ENCODE measurements at places on chromosomes 4 and X.

DNA sequence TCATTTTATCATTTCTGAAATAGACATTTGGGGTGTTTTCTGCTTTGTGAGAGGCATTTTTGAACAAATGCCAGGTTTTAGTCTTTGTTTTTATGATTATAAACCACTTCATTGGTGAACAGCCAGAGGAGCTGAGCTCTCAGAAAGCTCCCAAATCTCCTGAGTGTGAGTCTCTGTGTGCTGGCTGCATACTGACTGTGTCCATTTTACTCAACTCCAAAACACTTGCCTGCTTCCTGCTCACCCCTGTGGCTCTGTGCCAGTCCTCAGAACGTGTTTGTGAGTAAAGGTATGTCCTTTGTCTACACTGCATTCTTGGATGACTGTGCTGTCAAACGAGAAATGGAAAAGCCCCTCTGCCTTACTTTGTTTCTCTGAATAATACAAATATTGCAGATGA lies 5.4 kb upstream of the LRAT start:
- DNase-seq = no peak

- DNase-seq = no peak
These were observed 94.8 kb downstream of the ADGRL3 start for GRCh38 chr4:61294936-61295335.

GRCh38 chr4:100843910-100844309 lies 326.1 kb upstream of the EMCN start:
- DNase-seq = no peak

DNA sequence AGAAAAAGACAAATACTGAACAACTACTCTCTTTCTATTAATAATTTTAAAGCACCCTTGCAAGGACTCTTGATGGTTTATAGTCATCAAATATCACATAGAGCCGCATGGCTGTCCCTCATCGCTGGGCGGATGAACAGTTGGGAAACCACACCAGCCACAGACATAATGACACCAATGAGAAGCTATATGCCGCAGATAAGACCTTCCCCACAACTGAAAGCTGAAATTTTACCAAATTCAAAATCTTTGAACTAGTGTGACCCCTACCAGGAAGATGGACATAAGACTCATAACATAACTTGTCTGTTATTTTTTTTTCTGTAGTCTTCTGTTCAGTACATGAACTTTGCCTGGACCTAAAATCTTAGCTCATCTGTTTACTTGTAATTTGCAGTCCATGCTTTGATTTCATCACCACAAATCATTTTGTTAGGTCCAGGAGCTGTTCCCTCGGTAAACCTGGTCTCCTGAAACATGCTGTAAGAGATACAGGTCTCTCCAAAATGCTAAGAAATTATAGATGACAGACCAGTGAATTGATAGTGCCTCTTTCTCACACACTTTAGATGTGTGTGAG lies 157.3 kb upstream of the RAPGEF2 start:
- DNase-seq = no peak

- no peak for DNase-seq
These were observed 59.5 kb downstream of the CD38 start for GRCh38 chr4:15837591-15837990.

DNA sequence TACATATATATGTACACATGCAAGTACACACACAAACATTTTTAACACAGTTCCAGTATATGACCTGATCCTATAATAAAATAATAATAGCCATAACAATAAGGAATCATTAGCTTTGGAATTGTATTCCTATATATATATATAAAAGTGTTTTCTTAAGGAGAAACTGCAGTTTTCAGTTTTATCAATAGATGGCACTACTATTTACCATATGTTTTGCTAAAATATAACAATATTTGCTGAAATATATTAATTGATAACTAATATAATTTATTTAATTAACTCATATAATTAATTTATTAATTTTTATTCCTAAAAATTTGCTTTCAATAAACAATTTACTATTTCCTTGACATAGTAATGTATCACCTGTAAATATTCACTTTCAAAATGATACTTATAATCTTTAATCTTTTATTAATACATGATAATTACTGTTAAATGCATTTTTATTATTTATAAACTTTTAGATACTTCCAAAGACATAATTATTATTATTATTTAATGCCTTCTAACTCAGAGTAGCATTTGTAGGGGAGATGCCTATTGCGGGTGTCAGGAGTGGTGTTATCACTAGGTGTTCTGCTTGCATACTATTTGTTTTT lies 599.5 kb downstream of the FSTL5 start:
- DNase-seq = no peak

DNA sequence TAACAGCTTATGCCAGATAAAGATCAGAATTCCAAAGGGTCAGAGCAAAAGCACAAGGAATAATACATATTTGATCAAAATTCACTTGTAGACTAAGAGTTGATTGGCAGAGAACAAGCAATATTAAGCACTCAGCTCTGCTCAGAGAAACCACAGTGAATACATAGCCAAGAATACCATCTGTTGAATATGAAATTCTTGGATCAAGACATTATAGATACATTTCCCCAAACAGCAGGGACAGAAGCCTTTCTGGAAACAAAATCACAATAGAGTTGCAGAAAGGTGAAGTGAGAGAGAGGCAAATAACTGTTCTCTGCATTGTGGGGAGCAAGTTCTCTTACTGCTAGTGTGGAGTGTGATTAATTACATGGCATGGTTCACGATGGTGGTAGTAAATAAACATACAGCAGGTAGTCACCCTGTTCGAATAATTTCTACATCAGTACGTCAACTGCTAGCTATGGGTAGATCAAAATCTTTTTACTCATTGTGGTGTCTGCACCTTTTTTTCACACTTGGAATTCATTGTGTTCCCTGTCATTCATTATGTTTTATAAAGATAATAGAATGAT lies 366.7 kb downstream of the PCDH7 start:
- no peak for DNase-seq

GRCh38 chr4:41426539-41426938 lies 111.4 kb upstream of the LIMCH1 start:
- no peak for DNase-seq

- no peak for DNase-seq
These were observed 75.9 kb downstream of the PAQR3 start for GRCh38 chr4:78863254-78863869.

- no peak for DNase-seq
These were observed 172.5 kb upstream of the GATB start for GRCh38 chr4:151933122-151933827.

DNA sequence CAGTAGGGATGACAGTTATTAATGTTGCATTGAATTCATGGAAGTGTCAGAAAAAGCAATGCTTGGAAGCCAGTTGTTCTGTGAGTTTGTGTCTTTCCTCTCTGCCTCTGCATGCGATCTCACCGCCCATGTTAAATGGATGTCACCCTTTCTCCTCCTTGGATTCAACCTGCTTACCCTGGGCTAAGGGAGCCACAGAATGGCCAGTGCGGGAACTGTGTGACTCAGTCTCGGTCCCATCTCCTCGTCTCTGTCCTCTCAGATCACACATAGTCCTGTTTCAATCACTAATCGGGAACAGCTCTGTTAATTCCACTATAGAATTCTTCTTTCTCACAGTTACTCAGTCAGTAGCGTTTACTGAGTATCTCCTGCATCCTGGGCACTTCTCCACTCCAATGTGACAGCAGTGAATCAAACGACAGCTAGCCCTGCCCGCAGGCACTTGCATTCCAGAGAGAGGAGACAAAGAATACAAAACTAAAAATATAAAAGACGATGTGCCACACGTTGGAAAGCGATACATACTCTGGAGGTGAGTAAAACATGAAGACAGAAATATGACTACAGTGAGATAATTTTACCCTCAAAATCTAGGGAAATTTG lies 53.6 kb upstream of the TLR3 start:
- DNase-seq = no peak
